ENCODE measurements at places on chromosomes 5 and 9. TPM values are rescaled to one million over a fixed set of nuclear protein-coding genes. Genes with fewer than 3 reads are reported as not detected.

SIT1 gene
- total RNA-seq, result not detected

ABHD17B gene
- 32.4 TPM for total RNA-seq

PCDHGA5 gene
- 1.5 TPM for total RNA-seq

RANBP17 gene
- total RNA-seq, result 11.1 TPM
